ENCODE measurements at places on chromosomes 6 and 20.

- DNase-seq: no peak
Observed at GRCh38 chr6:109455437-109456110, at the start of gene MICAL1. Gene MICAL1 (minus strand): TSS chr6:109455772. CDS start chr6:109454196, 1,576 bp downstream.

GRCh38 chr20:23641936-23642751, 4.4 kb upstream of the CST3 start:
- DNase-seq: no peak

GRCh38 chr6:116483616-116484015, 22.4 kb downstream of the CALHM6 start:
- DNase-seq: no peak

- no peak for DNase-seq
Observed at GRCh38 chr6:85124472-85125354, 325.2 kb upstream of the NT5E start.

DNA sequence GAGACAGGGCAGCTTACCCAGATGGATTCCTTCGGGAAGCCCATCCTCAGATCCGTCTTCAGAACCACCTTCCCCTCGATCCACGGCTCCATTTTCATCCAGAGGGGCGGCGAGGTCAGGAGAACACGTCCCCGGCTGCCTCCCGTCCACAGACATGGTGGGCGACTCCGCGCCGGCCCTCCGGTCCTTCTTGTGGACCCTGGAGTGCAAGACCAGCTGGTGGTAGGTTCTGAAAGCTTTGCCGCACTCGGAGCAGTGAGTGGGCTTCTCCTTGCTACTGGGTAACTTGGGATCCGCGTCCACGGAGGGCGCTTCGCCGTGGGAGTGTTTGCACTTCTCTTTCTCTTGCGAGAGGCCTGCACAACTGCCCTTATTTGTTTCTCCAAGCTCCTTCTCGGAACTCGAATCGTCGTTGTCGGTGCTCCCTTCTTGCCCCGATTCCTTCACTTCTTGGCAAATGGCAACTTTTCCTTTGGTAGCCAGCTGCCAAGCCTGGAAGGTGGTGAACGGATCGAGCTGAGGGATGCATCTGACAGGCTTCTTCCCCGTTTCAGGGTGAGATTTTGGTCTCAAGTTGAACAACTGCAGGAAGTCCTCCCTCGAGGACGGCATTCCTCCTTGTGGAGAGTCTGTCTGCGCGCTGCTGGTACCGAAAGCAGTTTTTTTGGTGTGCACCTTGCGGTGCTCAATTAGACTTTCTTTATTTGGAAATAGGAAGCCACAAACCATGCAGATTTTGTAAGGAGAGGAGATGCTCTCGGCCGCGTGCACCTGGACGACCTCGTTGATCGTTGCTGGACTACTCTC, 12.0 kb downstream of the ZNF217 start:
- no peak for DNase-seq

GRCh38 chr20:57426271-57426689, 35.1 kb downstream of the RBM38 start:
- no peak for DNase-seq

GRCh38 chr6:143754204-143754603, 76.4 kb downstream of the PHACTR2 start:
- DNase-seq: no peak

GRCh38 chr6:146587459-146587858, 11.3 kb upstream of the ADGB start:
- DNase-seq: no peak

GRCh38 chr20:13363473-13363872, 142.4 kb downstream of the ISM1 start:
- DNase-seq: no peak

DNA sequence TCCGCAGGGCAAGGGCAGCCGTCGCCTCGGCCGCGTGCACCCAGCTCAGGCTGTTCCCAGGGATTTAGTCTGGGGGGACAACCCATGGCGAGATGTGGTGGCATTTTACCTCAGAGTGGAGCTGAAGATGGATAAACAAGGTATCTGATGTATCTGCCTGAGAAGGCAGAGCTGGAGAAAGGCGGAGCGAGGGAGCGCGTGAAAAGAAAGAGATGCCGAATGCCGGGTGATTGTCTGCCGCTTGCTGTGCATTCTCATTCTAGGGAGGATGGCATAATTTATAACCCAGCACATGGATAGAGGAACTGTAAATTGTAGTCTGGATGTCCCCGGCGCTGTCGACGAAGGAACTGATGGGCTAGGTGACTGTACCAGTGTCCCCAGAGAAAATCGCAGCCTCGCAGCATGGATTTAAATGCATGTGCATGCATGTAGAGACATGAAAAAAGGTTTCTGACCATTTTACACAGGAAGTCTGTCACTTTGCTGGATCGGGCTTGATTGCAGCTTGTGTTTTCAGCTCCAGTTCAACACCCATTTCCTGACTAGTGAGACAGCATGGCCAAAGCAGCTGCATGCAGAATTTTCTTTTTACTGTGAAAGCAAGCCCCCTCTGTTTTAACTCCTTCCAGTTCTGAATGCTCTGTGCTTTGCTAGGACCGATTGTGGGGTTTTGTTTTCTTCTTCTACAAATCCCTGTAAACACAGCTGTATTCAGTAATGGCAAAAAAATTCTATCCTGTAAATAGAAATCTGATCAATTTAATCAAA, 149.7 kb downstream of the PRL start:
- DNase-seq: peak; percentile 63

- no peak for DNase-seq
Observed at GRCh38 chr20:52524861-52525260, 333.3 kb upstream of the ZFP64 start.

DNA sequence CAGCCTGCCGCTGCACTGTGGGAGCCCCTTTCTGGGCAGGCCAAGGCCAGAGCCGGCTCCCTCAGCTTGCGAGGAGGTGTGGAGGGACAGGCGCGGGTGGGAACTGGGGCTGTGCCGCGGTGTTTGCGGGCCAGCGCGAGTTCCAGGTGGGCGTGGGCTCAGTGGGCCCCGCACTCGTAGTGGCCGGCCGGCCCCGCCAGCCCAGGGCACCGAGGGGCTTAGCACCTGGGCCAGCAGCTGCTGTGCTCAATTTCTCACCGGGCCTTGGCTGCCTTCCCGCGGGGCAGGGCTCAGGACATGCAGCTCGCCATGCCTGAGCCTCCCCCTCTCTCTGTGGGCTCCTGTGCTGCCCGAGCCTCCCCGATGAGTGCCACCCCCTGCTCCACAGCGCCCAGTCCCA, 388.1 kb downstream of the PHF3 start:
- DNase-seq: no peak

DNA sequence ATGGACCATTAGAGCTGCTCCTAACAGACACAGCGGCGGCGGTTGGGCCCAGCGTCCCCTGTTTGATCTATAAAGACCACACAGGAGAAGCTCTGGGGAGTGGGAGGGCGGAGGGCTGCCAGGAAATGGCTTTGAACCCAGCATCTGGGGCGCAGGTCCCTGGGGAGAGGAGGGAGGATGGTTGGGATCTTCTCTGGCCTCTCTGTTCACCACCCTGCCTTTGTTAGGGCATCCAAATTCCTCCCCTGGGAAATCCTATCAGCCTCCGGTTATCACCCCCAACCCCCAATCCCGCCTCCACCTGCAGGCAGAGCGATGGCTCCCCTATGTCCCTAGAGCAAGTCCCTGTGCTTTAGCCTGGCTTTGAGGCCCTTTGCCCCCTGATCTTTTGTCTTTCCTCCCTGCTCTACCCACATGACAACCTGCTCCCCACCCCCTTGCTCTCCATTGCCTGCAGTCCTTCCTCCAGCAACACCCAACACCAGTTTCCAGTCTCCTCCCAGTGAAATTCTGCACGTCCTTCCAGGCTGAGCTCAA, 7.1 kb downstream of the XKR7 start:
- DNase-seq: no peak

- DNase-seq: no peak
Observed at GRCh38 chr20:31817461-31817860, 1.7 kb upstream of the MYLK2 start.

GRCh38 chr6:113642714-113643406, 214.3 kb upstream of the MARCKS start:
- no peak for DNase-seq

DNA sequence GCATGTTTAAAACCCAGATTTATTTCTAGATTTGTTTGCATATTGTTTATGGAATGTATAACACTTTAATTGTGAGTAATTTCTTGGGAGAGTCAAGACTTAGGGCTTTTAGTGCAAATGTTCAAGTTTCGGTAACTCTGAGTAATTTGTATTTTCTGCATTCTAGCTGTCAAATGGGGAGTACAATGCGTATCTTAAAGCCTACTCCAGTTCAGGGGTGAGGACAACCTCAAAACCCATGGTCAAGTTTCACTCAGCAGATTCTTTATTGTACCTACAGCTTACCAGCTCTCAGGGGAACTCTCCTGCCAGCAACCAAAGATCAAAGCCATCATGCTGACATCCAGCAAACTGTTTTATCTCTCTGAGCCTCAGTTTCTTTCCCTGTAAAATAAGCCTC, 458.6 kb upstream of the JARID2 start:
- no peak for DNase-seq

DNA sequence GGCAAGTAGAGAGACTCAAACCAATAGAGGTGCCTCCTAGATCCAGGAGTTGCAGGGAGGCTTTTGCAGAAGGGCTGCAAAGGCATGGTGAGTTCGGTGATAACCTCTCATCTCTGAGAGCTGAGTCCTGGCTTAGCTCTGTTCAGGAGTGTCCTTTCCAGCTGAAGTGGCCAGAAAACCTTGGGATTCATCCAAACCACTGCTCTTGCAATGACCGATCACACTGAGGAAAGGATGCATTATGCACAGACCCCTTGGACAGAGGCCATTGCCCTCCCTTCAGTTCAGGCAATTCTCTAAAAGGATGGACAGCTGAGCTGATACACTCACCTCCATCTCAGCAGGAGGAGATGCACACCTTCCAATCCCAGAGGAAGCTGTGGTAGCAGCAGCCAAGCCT, 158.8 kb upstream of the ENPP5 start:
- no peak for DNase-seq

- DNase-seq: no peak
Observed at GRCh38 chr6:163806755-163807499, 392.4 kb downstream of the QKI start.

GRCh38 chr6:44594481-44594880, 207.0 kb downstream of the CDC5L start:
- DNase-seq: no peak

DNA sequence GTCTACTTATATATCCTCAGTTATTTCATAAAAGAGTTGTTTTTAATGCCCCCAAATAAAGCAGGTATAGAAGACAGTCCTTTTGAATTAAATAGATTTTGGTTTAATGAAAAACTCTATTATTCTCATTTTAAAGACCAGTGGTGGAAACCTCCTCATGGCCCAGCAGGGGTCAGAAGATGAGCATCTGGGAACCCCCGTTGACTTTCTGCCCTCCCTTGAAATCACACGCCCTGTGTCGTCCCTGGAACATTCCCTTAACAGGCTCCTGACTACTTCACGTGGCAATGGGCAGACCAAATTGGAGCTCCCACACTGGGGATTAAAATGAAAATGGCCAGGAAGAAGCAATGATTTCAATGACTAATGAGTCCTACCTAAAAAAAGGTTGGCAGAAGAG, 220.9 kb downstream of the KIF16B start:
- DNase-seq: no peak

DNA sequence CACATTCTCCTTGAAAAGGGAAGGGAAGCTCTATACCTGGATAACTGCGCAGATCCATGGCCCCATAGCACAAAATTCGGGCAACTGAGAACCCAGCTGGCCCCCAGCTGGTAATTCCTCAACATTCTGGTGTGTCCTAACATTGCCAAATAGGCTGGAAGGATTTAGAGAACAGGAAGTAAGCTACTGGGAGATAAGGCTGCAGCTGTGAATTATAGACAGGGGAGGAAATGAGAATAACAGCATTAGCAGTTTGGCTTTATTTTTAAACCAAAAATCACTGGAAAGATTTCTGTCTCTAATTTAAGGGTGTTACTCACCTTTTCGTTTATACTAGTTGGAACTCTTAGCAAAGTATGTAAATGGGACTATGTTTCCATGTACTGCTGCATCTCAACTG, 97.2 kb downstream of the TULP4 start:
- DNase-seq: no peak
